NCI-H1930 (cell line): ENCODE measurements at places on chromosomes 1 and 21.

DNA sequence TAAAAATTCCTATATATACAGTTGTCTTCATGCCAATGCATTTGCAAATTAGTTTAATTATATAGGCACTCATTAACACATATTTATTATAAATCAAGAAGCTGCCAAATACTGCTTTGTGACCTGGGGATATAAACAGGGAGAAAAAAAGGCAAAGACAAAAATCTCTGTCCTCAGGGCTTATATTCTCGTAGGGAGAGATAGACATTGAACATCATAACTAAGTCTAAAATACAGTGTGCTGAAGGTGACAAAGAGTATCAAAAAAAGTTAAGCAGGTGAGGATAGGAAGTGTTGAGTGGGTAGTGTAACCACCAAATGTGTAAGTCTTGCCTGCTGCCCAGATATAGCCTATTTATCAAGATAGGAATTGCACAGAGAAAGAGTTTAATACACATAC is 40.7 kb upstream of the LYPLAL1 start:
- no peak for DNase-seq

- no peak for DNase-seq
Observed at GRCh38 chr1:171188388-171189266, 3.5 kb downstream of the FMO2 start.

DNA sequence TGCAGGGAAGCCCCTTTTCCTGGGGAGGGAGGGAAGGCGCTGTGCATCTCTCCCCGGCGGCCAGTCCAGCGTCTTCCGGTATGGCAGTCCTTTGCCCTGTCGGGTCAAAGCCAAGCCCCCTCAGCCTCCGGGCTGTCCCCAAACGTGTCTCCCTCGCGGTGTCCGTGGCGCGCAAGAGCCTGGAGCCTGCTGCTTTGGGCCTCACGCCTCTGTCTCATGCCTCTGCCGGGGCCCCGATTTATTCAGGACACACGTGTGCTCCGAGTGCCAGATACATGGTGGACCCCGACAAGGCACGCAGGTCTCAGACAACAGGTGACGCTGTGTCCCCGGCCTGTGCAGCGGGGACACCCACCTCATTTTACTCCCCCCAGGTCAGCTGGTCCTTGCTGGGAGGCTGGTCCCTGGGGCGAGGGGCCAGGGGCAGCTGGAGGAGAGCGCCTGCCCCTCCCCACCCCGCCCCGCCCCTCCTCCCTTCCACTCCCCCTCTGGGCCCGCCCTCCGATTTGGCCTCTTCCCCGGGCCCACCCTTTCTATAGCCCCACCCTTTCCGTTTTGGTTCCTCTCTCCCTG is 176.7 kb downstream of the CAMTA1 start:
- no peak for DNase-seq

DNA sequence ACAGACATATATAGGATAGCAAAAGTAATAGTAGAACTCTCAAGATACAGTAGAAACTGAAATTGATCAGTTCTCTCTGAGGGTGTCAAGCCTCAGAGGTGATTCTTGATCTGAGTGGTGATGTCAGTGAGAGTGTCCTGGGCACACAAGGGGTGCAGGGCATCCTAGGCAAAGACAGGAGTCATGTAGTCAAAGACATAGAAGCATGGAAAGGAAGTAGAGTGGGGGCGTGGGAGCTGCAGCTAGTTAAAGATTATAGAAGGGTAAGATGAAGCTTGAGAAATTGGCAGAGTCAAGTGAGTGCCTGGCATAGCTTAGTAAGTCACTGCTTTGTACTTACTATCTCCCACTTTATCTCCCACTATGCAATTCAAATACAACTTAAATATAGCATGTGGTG is 22.8 kb downstream of the CDC7 start:
- no peak for DNase-seq

GRCh38 chr1:3164671-3165070 is 95.7 kb downstream of the PRDM16 start:
- DNase-seq = no peak

- DNase-seq = no peak
Observed at GRCh38 chr1:221418346-221418745, 323.5 kb downstream of the DUSP10 start.

DNA sequence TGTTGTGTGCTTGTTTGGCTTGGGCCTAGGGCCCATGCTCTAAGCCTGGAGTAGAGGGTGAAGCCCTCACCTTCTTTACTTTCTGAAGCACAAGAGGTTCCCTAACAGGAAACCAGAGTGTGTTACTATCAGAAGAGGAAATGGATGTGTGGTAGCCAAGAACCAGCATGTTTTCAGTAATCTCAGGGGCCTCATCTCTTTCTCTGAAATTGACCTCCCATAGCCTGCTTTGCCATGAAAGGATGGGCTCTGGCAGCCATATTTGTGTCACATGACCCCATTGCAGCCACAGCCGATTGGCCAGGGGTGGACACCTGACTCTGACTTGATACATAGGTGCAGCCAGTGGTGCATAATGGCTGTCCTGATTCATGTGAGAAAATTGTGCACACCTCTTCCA is 18.6 kb downstream of the A3GALT2 start:
- DNase-seq = no peak

- no peak for DNase-seq
Observed at GRCh38 chr1:12636098-12636950, 7.6 kb upstream of the AADACL4 start.

DNA sequence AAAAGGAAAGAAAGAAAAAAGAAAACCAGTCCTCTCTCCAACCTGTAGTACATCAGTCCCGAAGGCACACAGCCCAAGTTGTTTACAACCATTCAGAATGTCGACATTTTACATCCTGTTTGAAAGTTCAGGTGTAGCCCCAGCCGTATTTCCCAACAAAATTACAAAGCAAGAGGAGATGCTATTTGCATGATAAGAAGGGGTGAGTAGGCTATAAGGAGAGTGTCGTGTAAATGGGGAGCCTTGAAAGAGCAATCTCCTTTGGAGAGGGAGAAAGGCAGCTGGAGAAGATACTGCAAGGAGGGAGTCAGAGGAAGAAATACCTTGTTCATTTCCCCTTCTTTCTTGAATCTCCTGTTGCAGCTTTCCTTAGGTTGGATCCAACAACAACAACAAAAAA is 35.5 kb upstream of the DENND1B start:
- DNase-seq = no peak

DNA sequence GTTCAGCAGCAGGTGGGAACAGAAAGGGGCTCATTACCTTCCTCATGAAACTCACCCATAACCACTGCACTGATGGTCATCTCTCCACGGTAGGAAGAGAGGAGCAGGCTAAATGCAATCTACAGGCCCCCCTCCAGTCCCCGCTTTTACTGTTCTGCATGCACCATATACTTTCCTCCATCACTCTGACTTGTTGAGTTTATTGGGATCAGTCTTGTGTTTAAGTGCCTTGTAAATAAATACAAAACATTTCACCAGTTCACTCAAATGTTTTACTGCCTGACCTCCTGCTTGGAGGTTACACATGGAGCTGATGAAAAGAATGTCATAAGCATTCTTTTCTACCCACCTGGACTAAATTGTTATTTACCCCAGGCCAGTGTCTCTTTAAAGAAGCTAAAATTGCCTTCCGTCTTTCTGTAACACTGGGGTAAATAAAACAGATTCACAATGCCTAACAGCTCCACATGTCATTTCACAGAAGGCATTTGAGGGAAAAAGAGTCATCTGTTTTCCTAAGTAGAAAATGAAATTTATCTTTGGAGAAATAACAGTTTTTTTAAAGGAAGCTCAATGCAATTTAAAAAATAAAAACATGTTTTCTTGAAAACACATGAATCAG is 30.7 kb downstream of the PTPN14 start:
- peak; percentile 7 for DNase-seq

DNA sequence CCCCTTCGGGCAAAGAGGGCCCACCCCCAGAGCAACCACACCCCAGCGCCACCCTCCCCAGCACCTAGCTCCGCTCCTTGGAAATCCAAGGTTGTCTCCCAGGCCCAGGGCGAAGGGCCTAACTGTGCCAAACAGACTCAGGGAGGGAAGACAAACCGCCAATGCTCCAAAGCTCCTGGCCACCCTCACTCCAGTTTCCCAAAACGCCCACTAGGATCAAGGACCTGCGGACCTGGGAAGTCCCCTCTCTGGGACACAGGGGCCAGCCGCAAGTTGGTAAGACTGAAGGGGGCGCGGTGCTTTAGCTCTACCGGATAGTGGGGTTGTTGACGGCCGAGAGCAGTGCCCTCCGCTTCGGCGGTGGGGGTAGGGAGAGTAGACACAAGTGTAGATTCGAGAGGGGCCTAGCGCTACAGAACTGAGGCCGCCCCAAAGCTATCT is 581 bp downstream of the IRF6 start:
- no peak for DNase-seq

GRCh38 chr1:68141071-68142021 is 90.9 kb upstream of the DIRAS3 start:
- no peak for DNase-seq

- no peak for DNase-seq
Observed at GRCh38 chr1:52944566-52944965, 17.5 kb downstream of the SCP2 start.

GRCh38 chr1:74690364-74690696 is 16.7 kb upstream of the ERICH3 start:
- no peak for DNase-seq

DNA sequence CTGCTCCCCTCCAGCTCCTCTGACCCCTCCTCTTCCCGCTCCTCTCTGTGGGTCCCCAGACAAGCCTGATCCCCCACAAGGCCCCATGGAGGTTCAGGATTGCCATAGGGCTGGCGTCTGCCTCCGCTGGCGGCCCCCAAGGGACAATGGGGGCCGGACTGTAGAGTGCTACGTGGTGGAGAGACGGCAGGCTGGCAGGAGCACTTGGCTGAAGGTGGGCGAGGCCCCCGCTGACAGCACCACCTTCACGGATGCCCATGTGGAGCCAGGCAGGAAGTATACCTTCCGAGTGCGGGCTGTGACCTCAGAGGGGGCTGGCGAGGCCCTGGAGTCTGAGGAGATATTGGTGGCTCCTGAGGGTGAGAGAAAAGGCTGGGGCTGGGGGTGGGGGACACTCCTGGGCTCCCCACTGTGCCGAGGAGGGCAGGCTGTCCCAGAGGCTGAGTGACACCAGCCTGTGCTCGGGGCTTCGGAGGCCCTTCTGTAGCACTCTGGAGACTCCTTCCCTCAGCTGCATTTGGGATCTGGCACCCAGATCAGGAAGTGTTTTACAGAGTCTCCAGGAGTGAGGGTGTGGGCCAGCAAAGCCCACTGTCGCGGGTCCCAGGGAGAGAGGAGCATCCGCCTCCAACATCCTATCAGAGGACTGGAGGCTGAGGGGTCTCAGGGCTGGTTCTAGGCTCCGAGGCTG is 25.9 kb downstream of the IGFN1 start:
- DNase-seq = no peak

DNA sequence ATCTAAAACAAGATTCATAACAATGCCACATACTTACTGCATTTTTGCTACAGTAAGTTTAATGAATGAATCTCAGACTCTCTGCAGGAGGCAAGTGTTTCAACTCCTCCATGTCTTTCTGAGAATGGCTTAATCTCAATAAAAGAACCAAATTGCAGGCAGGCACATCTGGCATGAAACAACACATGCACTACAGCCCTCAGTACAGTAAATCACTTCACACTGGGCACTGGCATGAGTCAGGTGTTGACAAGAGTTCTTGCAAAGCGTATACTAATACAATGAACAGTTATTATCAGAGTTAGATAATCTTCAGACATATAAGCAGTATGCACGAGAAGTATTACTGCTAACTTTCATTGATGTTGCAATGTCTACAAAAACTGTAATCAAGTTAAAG is 1386.8 kb downstream of the MRPL39 start:
- no peak for DNase-seq

DNA sequence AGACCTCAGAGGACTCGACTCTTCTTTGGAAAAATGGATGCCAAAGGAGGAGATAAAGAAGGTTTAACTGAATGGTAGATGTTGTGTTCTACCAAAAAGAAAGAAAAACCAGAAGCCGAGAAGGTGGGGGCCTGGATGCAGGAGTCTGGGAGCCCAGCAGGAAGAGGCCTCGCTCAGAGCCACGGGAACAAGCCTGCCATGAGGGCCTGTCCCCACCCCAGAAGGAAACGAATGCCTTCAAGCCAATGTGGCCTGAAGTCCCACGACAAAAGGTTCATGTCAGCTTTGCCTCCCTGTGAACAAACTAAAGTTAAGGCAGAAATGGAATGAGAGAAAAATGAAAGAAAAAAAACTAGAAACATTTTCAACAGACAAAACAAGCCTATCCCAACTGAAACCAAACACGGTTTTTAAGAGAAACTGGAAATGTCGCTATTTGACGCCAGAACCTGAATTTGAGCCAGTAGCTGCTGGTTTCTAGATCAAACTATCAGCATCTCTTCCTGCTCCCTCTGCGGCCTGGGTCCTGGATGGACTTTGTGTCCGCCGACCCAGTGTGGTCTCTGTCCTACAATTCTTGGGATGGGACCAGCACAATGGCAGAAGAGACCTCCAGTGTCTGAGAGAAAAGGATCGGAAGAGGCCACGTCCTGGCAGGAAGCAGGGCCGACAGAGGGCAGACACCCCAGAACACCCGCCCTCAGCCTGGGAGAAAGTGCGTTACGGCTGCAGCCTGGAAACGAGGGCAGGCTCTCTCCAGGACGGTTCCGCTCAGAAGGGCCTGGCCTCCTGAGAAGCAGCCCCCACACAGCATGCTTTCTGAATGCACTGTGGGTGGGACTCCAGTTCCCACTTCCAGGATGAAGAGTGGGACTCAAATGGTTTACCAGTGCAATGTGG is 35.2 kb downstream of the SLC45A1 start:
- DNase-seq = no peak

- DNase-seq = no peak
Observed at GRCh38 chr21:36741506-36741905, 42.6 kb downstream of the SIM2 start.

- no peak for DNase-seq
Observed at GRCh38 chr21:34074283-34075090, 1.1 kb downstream of the MRPS6 start.

GRCh38 chr1:22018583-22019559 is 17.4 kb downstream of the CELA3A start:
- DNase-seq = no peak

DNA sequence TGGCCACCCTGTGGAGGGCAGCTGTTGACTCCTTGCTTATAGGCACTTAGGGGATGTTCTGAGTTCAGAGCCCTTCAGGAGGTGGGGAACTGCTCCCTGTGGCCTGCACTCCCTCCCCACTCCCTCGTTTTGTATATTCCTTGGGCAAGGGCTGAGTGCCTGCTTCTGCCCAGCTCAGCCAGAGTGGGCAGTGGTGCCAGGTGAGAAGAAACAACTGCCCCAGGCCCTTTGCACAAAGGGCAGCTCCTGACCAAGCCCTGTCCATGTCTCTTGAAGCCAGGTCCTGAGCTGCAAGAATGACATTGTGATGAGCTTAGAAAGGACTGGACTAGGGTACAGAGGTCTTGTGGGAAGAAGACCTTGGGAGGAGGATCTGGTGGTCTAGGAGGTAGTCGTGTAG is 2.2 kb downstream of the AGTRAP start:
- DNase-seq = no peak

DNA sequence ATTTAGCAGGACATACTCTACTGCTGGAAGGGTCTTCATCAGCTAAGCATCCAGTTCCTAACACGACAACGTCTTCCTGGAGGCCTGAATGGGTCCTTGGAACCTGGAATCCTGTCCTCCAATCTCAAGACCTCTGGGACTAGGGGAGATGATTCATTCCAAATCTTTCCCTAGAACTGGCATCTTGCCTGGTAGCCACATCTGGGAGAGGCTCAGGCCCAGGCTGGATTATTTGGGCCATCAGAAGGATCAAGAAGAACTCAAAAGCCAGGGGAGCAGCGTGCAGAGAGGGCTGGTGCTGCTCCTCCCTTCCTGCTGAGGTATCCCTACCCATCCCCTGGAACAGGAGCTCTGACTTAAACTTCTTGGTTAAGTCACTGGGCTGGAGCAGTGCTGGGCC is 2.8 kb upstream of the PHLDA3 start:
- no peak for DNase-seq
